ENCODE measurements at places on chromosomes 7 and 10.

- DNase-seq: no peak
Observed at GRCh38 chr10:25465582-25466372, 291.0 kb downstream of the GPR158 start.

DNA sequence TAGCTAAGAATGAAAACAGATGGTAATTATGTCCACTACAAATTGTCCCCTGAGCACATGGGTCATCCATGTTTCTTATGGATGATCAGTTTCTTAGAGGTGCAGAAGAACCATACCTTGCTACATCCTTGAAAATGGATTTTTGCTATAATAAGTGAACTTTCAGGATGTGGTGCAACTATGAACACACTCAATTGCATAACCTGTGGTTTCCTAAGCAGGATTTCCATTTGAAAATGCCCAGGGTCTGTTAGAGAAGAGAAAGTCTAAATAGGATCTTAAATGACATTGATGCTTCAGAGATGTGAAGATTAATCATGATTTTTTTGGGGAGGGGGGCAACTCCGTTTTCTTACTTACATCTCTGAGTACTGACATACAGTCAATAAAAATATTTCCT lies 39.6 kb upstream of the CACNB2 start:
- no peak for DNase-seq

GRCh38 chr7:75629044-75629443 lies 109.7 kb downstream of the HIP1 start:
- no peak for DNase-seq

DNA sequence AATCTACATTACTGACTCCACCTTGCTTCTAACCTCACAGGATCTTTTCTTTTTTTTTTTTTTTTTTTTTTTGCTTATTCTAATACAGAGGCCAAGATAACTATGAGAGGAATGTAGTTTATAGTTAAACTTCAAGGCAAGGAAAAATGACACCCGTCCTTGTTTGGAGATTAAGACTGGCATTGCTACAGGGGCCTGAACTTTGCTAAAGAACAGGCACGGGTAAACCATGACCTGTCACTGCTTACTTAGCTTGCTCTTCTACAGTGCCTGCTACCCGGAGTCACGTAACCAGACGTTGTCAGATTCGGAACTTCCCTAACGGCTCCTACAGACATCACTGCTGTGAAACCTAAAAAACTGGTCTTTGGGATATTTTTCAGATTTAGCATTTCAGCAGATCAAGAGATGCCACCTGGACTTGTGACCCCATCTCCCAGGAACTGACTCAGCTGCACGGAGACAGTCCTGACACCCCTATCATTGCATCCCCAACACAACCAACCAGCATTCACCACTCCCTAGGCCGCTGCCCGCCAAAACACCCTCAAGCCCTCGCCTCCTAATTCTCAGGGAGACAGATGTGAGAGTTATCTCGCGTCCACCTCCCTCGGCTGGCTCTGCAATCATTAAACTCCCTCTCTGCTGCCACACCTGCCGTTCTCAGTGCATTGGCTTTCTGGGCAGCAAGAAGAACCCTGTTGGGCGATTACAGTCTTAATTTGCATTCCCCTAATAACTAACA lies 27.5 kb downstream of the MAD1L1 start:
- no peak for DNase-seq

GRCh38 chr10:88162852-88163251 lies 299.4 kb downstream of the PTEN start:
- no peak for DNase-seq

DNA sequence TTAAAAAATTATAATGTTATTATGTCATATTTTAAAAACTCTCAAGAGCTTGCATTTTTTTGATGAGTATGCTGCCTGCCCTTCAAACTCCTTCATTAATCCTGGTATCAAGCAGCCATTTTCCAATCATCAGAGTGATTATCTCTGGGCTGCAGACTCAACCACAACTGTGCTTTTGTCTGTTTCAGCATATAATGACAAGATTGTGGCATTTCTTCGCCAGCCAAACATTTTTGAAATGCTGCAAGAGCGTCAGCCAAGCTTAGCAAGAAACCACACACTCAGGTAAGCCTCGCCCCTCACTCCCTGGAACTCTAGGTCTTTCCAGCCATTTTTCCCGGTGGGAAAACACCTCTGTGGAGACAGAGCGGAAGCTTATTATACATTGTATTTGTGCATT lies 90.0 kb upstream of the STK17A start:
- DNase-seq: no peak

DNA sequence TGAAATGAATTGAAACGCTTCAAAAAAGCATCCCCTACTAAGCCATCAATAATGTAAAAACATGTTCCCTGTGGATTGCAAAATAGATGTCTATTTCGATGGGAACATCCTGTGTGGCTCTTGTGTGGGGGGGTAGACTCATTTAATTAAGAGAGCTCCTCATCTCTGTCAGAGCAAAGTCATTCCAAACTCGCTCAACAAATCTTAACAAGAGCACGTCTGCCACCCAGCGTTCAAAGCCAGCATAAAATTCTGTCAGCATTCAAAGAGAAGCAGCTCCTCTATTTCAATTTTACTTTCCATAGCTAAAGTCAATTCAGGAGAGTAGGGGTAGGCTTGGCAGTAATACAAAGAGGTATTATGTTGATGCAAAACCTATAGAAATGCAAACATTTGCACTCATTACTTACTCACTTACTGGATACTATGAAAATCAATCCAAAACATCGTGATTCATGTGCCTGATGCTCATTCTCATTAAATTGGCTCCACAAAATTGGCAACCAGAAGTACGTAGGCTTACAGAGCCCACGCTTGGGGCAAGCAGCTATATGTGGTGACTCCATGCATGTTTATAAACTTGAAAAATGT lies 114.9 kb downstream of the IPMK start:
- DNase-seq: peak; percentile 31

- DNase-seq: no peak
Observed at GRCh38 chr7:127619681-127620405, 1.9 kb upstream of the PAX4 start.

DNA sequence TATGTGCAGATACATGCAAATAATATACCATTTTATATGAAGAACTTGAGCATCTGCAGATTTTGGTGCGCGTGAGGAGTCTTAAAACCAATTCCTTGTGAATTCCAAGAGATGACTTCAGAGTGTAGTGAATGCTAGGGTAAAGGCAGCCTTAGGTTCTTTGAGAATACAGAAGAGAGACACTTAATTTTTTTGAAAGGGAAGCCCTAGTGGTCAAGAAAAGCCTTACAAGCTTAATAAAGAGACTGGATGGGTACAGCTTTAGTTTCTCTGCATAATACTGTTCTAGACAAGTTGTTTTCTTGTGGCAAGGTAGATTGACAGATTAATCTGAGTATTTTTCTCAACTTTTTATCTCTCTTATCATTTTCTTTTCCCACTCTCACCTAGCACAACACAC lies 636.5 kb downstream of the DNAJB9 start:
- no peak for DNase-seq

DNA sequence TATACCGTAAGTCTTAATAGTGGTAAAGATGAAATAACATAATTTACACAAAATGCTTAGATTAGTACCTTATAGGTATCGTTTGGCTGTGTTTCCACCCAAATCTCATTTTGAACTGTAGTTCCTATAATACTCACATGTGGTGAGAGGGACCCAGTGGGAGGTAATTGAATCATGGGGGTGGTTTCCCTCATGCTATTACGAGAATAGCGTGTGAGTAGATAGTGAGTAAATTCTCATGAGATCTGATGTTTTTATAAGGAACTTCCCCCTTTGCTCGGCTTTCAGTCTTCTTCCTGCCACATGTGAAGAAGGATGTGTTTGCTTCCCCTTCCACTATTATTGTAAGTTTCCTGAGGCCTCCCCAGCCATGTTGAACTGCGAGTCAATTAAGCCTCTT lies 426.3 kb upstream of the POT1 start:
- DNase-seq: no peak

GRCh38 chr10:72480861-72481260 lies 126.1 kb upstream of the DNAJB12 start:
- no peak for DNase-seq

DNA sequence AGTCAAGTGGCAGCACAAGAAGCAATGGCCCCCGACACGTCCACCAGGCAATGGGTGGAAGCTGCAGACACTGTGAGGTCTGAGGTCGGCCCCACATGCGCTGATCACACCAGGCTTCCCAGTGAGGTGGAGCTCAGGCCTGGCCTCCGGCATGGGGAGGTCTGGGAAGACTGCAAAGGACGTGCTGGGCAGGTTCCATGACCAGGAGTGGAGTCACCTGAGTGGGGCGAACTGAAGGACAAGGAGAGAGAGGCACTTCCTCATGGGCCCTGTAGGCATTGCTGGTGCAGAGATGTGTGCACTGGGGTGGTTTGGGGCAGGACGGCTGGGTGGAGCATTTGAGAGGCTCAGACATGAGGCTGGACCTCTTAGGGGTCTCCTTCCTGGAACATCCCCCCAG lies 35.1 kb downstream of the C10orf120 start:
- no peak for DNase-seq

DNA sequence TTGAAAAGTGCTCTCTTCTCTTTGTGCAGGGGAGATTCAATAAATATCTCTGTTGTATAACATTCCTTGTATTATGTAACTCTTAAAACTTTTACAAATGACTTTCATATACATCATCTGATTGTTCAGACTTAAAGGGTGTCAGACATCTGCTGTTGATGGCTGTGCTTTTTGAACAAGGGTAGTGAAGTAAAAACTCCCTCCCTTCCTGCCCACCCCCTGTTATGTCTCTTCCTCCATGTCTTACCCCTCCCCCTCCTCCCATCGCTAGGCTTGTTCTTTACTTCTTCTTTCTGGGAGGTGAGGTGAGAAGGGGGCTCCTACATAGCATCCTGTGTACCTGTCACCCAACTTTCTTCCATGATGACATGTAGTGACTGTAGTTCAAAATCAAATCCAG lies 23.4 kb upstream of the ABCB4 start:
- no peak for DNase-seq

GRCh38 chr10:103139803-103140202 lies 53.3 kb downstream of the NT5C2 start:
- no peak for DNase-seq

- no peak for DNase-seq
Observed at GRCh38 chr10:127315888-127316287, 119.5 kb upstream of the INSYN2A start.

- no peak for DNase-seq
Observed at GRCh38 chr10:115107830-115108229, 14.7 kb downstream of the ATRNL1 start.

DNA sequence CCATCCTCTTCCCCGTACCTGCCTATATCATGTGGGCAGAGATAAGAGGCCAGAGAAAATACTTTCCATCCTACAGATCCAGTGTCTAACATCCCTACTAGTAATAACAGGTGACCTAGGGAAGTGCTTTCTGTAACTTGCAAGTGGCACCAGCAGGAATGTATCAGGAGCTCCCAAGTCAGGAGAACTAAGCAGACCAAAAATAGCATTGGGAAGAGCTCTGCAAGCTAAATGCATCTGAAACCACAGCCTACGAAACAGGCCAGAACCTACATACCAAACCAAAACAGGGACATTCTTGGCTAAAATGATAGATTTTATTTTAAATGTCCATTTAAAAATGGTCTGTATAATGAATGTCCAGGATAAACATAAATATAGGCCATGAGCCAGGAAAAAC lies 680.8 kb downstream of the PHTF2 start:
- DNase-seq: no peak

- DNase-seq: no peak
Observed at GRCh38 chr10:128081720-128082119, 44.5 kb downstream of the MKI67 start.

DNA sequence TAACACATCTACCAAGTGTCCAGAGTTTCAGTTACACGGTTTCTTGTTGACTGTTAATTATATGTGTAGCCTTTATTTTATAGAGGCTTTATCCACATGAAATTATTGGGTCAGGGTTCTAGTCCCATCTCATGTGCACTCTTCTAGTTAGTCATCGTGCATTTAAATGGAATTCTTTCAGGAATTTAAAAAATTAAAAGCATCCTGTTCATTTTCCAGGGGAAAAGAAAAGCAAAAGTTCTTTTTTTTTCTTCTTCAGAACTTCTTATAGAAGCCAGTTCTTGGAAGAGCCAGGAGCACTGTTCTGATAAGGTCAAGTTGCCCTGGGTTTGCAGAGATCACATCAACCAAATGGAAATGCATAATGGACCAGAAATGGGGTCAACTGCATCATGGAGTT lies 324.7 kb downstream of the INHBA start:
- DNase-seq: no peak

DNA sequence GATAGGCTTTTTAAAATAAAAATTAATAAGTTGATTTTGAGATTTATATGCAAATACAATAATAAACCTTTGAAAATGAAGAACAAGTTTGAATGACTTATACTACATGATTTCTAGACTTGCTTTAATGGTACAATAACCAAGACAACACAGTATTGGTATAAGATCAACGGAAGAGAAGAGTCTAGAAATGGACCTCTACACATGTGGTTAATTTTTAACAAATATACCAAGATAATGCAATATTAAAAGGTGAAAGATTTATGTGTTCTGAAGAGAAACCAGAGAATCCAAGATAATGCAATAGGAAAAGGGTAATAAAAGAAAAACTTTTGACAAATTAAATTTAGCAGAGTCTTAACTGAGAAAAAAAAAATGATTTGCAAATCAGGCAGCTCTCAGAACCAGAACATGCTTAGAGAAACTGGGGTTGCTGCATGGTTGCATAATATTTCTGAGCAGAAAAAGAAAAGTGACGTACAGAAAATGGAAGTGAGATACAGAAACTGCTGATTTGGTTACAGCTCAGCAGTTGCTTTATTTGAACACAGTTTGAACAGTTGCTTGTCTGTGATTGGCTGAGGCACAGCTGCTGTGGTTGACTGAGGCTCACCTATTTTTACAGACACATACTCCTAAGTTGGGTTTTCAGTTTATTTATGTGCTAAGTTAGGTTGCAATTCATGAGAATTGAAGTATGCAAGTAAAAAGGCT lies 365.9 kb downstream of the CRPPA start:
- DNase-seq: no peak

DNA sequence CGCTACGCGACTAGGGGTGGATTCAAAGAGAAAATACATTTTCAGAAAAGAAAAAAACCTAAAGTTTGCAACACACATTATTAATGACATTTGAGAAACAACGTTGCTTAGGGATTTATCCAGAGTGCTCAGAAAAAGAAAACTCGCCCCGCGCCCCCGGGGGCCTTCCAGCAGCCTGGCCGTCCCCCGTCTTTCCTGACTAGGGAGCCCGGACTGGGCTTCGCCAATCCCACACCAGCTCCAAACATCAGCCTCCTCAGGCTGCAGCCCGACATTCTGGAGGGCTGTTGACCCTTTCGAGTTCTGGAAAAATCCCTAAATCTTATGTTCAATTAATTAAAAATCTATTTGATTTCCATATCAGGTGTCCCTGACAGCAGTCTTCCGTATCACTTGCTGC lies 48.6 kb downstream of the CLEC2L start:
- DNase-seq: no peak

GRCh38 chr7:105963038-105963667 lies at the start of gene CDHR3:
Gene CDHR3, plus strand, starts transcription at chr7:105963264. Its CDS starts 55 bp downstream, at chr7:105963319.
- DNase-seq: no peak

- DNase-seq: peak; percentile 17
Observed at GRCh38 chr10:11610826-11611247, 613 bp downstream of the USP6NL start.

GRCh38 chr7:5694221-5694754 lies 87.2 kb downstream of the RNF216 start:
- DNase-seq: no peak

Measured in stimulated activated CD4-positive, alpha-beta T cell treated with anti-CD3 and anti-CD28 coated beads, Interleukin-1b, Interleukin-23, amount 100 ng/mL, for 48 hours (primary cell).